ENCODE measurements at places on chromosomes 3 and 15.

DNA sequence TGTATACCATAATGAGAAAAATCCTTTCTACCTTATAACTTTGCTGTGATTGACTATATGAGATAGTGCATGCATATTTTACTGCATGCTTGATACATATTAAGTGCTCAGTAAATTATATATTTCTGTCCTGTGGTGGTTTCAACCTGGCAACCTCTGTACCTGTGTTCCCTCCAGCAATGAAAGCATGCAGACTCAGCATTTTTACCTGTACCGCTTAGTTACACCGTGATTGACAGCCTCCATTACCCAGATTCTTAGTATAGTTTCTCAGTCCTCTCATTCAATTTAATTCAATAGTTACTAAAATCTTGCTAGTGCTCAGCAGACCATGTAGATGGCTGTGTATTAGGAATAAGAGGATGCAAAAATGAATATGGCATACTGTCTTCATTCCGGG is 386.0 kb downstream of the EPHA6 start:
- DNase-seq = no peak

GRCh38 chr3:61978460-61979419 is 394.6 kb downstream of the FEZF2 start:
- no peak for DNase-seq

DNA sequence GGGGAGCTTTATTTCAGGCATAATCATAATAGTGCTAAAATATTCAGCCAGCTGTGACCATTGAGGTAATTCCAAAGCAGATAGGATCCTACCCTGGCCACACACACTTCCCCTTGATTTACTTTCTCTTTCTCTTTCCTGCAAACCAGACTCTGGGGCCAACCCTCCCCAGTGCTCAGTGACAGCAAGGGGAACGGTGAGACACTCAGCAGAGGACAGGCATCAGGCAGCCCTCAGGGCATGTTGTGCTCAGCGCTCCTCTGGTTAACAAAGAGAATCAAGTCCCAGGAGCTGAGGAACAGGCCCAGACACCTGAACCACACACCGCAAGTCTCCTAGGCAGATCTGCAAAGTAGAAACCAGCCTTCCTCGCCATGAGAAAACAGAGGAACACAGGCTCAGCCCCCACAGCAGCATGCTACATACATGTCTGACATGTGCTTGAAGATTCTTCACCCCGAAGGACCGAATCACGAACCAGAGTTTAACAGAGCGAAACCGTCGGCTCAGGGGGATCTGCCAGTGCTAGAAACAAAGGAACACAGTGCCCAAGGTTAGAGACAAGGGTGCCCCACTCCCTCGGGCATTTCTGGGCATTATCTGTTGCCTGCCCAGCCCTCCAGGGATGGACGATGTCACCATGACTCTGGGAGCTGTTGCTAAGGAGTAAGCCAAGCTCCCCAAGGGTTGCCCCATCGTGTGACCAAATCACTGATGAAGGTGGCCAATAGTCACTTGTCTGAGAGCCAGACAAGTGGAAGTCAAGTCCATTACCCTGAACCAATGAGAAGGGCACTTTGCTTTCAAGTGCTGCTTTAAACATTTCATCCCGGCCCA is 17.5 kb downstream of the HDC start:
- DNase-seq = no peak

DNA sequence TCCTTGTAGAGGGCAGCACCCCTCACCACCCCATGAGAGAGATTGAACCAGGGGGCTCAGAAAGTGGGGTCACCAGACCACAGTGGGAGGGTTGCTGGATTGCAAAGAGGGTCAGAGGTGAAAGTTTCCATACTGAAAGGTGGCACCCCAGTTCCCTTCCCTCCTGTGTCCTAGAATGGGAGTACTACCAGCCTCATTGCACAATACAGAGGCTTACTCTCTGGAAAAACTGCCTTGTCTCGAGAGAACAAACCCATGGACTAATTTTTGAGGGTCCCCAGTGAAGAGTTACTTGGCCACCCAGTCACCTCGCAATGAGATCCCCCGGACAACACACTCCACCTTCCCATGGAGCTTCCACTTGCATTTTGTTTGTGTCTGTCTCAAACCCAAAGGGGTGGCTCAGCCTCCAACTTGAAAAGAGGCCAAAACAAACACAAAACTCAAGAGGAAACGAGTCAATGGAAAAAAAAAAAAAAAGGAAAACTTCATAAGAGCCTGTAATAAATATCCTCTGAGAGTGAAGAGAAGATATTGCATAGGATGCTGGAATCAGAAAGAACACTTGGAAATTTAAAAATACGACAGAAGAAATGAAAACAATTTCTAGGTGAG is 18.6 kb downstream of the MESP2 start:
- DNase-seq = no peak

DNA sequence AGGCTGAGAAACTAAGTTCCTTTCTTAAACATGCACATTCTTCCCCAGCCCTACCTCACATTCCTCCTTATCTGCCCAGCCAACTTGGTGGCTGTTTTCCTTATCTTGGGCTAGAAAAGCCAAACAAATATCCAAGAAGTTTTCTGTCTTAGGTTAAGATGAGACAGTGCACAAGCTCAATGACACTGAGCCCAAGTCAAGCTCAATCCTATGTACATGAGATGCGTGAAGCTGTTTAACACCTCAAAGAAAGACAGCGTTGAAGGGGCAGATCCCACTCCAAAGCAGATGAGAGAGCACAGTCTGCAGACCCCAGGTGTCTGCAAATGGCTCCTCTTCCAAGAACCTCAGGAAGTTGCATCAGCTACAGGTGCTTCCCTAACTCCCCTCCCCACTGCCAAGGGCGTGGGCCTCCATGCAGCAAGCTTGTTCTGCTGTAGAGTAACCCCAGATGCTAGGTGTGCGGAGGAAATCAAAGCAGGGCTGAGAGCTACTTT is 16.6 kb downstream of the LRRC2 start:
- DNase-seq = no peak

DNA sequence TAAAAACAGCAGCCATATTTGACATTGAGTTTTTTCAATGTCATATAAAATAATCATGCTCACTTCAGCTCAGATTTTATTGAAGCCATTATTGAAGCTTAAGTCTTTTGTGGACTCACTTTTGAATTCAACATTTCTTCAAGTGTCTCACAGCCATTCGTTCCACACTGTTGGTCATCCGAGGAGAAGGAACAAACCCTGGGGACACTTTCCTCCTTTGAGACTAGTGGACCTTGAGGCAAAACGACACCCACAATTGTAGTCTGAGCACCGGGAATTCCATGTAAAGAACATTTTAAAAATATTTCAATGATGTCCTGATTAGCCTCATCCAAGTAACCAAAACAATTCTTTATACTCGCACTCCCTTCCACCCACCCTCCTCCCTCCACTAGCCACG is 174.7 kb downstream of the CD47 start:
- no peak for DNase-seq

DNA sequence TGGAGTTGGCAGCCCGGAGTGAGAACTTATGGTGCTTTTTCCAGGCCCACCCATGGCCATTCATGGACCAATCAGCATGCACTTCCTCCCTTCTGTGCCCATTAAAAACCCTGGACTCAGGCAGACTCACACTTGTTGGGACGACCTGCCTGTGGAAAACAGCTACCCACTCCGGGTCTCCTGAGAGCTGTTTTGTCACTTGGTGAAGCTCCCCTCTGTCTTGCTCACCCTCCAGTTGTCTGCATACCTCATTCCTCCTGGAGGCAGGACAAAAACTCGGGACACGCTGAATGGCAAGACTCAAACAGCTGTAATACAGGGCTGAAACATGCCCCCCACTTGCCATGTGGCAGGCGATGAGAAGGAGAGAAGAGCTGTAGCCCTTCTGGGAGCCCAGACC is 35.2 kb downstream of the ROPN1B start:
- no peak for DNase-seq
